ENCODE measurements at places on chromosomes 6 and 20.

- DNase-seq, result no peak
These were observed 904.5 kb upstream of the EPHA7 start for GRCh38 chr6:94323853-94324252.

DNA sequence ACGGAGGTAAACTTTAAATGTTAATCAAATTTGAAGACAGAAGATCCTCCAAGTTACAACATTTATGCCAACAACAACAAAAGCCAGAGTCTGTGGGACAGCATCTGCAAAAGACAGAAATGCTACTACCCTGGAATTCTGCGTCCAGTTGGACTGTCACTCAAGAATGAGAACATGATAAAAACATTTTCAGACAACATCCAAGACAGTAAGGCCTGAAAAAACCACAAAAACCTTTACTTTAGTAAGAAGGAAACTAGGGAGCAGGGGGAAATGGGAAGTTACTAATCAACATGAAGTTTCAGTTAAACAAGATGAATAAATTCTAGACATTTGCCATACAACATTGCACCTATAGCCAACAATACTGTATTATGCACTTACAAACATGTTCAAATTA lies 77.6 kb downstream of the MLIP start:
- no peak for DNase-seq

- no peak for DNase-seq
These were observed 30.3 kb upstream of the RCAN2 start for GRCh38 chr6:46521464-46521971.

- no peak for DNase-seq
These were observed 50.1 kb downstream of the CARMIL1 start for GRCh38 chr6:25329161-25329817.

DNA sequence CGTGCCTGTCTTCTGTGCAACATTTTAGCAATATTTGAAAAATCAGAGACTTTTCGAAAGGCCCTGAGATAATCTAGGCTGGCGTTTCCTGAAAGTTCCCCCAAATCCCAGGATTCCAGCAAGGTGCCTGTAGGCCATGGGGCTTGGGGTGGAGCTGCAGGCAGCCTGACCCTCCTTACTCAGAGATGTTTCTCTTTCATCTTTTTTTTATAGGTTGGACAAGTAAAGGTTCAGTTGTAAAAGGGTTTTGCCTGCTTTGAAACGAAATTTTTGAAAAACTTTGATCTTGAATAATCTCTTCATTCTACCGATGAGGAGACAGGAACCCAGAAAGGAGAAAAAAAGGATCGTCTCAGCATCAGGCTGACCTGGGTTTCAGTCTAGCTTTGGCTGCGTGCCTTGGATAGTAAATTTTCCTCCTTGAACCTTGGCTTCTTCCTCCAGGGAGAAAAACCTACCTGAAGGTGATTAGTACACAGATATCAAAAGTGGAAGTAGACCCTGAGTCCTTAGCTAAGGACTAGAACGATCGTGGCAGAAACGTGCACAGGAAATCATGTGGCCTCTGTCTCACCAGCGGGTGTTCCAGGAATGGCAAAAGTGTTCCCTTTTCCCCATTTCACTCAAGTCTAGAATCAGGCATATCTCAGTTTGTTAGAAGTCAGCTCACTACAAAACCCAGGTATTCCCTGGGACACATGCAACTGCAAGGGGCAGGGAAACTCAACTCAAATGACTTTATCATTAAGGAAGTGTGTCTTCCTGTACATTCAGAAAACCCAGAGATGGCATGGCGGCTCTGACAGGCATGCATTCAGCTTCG lies 128.2 kb upstream of the PTPN1 start:
- DNase-seq, result no peak
